Cortex of kidney (tissue), 1 donor: ENCODE measurements at places on chromosomes 7 and 10.

GRCh38 chr10:22899775-22900174 lies 28.1 kb upstream of the ARMC3 start:
- DNase-seq, result no peak

DNA sequence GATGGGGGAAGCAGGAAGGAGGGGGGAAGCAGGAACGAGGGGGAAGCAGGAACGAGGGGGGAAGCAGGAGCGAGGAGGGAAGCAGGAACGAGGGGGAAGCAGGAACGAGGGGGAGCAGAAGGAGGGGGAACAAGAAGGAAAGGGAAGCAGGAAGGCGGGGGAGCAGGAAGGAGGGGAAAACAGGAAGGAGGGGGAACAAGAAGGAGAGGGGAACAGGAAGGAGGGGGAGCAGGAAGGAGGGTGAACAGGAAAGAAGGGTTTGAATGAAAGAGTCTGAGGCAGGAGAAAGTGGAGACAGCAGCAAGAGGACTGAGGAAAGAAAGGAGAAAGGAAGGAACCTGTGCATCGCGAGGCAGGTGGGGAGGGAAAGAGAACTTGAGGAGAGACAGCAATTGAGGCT lies 256.6 kb downstream of the PTEN start:
- no peak for DNase-seq

GRCh38 chr10:124220971-124221355 lies 127.6 kb upstream of the CHST15 start:
- no peak for DNase-seq

- DNase-seq, result no peak
Measured at GRCh38 chr7:148485618-148486017, 104.9 kb upstream of the C7orf33 start.

DNA sequence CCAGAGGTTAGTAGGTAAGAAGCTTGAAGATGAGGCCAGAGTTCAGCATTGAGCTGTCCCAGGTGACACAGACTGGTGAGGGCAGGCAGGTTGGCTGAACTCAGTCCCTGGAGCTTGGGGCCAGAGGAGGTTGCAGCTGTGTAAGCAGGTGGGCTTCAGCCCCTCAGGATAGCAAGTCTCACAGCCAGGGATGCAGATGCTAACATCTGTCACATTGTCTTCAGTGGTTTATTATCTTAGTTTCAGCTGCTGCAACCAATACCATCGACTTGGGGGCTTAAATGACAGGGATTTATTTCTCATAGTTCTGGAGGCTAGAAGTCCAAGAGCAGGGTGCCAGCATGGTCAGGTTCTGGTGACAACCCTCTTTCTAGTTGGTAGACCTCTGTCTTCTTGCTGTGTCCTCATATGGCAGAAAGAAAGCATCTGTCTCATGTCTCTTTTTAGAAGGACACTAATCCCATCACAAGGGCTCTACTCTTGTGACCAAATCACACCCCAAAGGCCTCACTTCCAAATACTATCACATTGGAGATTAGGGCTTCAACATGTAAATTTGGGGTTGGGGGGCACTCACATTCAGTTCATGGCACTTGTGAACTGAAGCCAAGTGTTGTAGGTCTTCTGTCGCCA lies 146.2 kb downstream of the KIAA1217 start:
- no peak for DNase-seq

- DNase-seq, result no peak
Measured at GRCh38 chr7:45872116-45873034, 507 bp downstream of the CCDC201 start.

- DNase-seq, result no peak
Measured at GRCh38 chr7:149436358-149436757, 24.5 kb downstream of the ZNF777 start.

DNA sequence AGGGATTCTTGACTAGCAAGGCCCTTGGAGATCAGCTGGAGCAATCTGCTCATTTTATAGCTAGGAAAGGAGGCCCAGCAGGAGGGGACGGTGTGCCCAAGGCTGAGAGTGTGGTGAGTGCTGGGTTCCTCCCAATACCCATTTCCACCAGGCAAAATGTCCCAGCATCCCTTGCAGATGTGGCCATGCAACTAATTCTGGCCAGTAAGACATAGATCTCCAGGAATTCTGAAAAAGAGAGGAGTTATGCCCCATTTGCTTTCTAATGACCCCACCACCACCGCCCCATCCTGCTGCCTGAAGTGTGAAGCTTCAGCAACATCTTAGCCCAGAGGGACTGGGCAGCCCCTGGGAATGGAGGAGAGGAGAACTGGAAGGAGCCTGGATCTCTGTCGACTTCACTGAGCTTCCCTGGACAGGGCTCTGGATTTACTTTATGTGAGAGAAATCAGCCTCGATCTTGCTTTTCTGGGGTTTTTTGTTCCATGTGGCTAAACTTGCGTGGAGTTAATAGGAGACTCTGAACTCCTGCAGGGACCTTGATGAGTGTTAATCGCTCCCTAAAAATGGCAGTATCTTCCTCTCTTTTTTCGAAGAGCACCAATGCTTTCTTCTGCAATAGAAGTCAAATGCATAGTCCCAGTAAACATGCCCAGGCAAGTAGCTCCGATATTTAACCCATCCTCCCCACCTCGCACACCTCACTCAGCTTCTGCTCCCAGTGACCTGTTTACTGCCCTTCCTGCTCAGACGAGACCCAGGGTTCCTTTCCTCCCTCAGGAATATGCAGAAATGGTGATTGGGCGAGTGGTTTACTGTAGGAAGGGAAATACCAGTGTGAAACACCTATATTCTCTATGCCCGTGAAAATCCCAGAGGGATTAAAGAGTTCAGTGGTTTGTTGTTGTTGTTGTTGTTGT lies 127.5 kb upstream of the GPR26 start:
- no peak for DNase-seq
